ENCODE measurements at places on chromosomes 1 and 21. TPM values are rescaled to one million over a fixed set of nuclear protein-coding genes. Genes with fewer than 3 reads are reported as not detected.

Gene OR2W3
- 1.9 TPM for total RNA-seq

Gene TENT5C
- 1.2 TPM for total RNA-seq

Gene MROH9
- total RNA-seq, result not detected

Gene PGBD5
- 17.0 TPM for total RNA-seq

GRCh38 chr1:21152423-21153100 lies 24.1 kb downstream of the EIF4G3 start:
- DNase-seq, result no peak

GRCh38 chr1:35448344-35448801 lies 108.8 kb downstream of the KIAA0319L start:
- no peak for DNase-seq

DNA sequence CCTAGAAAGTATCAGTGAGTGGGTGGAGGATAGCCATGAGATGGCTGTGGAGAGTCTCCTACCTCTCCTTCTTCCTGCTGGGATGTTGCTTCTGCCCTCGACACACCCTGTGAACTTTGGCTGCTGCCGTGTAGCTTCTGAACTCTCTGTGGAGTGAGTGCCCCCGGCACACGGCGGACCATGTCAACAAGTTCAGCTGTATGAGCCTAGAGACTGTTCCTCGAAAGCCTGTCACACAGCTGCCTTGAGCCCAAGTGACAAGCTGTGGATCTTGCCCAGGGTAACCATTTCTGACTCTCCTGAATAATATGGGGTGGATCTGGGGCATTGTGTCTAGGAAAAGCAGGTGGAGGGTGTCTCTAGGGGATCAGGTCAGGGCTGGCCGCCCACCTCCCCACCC lies 143.2 kb downstream of the NOS1AP start:
- DNase-seq, result no peak

DNA sequence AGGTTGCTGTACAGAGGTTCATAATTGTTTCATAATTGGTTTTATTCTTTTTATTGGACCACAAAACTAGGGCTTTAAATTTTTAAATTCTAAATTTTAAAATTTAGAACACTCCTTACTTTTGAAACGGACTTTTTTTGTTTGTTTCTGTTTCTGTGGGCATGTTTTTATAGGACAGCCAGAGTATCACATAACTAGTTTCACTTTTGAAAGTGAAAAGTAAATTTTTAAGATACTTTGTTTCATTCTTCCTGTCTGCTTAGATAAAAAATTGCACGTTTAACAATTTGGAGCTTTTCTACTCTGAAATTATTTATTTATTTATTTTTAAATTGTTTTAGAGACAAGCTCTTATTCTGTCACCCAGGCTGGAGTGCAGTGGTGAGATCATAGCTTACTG lies 29.7 kb downstream of the MDM4 start:
- no peak for DNase-seq

- DNase-seq, result peak; percentile 38
Measured at GRCh38 chr1:219174460-219175211, 958 bp downstream of the LYPLAL1 start.

GRCh38 chr1:234969011-234969441 lies 159.6 kb downstream of the TOMM20 start:
- DNase-seq, result no peak

Data from GM23338 (cell line).